ENCODE measurements at places on chromosomes 1 and 21.

DNA sequence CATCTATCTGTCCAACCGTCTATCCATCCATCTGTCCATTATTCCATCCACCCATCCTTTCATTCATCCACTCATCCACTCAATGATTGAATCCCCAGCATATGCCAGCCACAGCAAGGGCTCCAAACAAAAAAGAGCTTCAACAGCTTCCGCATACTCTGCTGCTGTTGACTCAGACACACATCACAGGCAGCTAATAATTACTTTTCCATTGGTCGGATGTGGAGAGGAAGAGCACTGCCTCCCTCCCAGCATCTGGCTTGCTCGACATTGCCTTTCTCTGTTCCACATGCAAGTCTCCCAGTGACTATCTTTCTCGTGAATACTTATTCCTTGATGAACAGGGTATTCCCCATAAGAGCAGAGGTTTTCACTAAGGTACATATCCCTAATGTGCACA lies 176.5 kb downstream of the HIVEP3 start:
- DNase-seq, result no peak

DNA sequence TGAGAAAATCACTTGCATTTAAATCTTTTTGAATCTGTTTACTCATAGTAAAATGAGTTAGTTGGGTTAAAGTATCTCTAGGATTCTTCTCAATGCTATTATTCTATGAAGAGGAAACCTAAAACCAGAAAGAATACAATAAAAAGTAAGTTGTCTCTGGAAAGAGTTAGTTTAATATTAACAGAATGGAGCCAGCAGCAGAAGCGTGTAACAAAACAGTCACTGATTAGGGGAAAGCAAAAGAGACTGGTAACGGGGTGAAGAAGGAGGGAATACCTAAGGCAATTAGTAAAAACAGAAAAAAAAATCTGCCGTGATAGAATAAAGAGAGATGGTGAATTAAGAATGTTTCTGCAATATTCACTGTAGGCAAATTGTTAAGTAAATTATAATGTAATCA lies 60.0 kb downstream of the NRDC start:
- DNase-seq, result no peak

- DNase-seq, result no peak
Observed at GRCh38 chr1:225896494-225896893, 7.5 kb upstream of the LEFTY1 start.

GRCh38 chr1:162191396-162192305 lies 122.2 kb downstream of the NOS1AP start:
- DNase-seq, result no peak

DNA sequence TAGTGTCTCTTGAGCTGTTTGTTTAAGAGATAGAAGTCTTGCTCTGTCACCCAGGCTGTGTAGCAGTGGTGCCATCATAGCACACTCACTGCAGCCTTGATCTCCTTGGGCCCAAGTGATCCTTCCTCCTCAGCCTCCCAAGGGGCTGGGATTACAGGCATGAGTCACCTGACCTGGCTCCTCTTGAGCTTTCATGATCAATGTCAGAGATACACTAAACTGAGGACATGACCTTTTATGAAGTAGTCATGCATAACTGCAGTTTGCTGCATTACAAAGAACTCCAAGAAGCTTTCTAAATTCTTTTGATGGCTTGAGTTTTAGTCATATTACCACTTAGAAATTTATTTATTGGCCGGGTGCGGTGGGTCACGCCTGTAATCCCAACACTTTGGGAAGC lies 77.7 kb downstream of the CC2D1B start:
- DNase-seq, result no peak

DNA sequence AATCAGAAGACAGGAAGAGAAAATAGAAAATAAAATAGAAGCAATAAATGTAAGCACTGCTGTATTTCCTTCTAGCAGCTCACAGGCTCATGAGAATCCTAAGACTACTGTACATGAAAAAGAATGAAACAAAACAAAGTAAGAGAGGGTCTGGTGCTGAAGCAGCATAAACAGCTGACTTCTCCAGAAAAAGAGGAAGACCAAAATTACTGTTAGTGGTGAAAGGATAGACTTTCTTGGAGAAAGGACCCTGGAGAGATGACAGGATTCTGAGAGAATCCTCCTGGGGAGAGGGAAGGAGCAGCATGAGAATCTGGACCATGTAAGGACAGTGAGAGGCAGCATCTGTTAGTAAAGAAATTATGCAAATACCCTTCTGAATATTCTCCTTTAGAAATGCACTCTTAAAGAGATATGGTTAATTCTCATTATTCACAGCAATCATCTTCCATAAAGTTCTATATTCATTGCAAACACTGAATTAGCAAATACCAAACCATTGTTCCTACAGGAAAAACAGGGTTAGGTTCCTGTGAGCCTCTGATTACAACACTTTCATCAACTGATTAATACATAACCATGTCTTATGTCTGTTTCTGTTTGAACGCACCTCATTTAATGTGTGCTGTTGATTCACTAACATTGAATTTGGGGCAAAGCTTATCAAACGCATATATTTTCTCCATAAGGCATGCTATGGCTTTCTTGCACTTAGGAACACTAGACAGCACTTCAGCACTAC lies 17.0 kb downstream of the SLC25A24 start:
- no peak for DNase-seq

DNA sequence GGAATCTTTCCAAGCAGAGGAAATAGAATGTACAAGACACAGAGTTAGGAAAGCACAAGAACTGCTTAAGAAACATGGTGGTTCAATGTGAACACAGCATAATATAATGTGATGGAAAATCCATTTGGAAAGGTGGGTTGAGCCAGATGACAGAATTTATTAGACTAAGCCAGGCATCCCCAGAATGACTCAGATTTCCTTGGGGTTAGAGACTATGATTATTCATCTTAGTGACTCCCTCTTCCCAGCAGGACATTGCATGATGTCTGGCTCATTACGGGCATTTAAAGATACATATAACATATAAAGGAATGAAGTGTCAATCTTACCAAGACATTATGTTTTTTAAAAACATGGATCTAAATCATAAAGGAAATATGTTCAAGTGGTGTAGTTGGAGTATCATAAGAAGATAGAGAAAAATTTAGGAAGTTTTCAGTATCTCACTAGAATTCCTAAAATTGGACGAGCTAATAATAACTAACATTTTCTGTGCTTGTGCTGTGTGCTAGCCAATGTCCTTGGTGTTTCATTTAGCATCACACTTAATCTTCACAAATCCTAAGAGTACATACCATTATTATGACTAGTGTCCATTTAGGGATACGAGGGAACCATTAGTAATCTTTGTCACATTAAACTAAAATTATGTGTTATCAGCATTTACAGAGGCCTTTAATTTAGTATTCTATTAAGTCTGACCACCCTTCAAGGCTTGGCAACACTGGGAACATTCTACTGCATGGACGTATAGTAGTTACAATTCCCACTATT lies 41.0 kb upstream of the ST6GALNAC5 start:
- no peak for DNase-seq

- DNase-seq, result peak; percentile 16
Observed at GRCh38 chr1:110787328-110788071, 85.4 kb upstream of the CD53 start.

GRCh38 chr1:153775458-153776327 lies 486 bp downstream of the SLC27A3 start:
- DNase-seq, result peak; percentile 38

- DNase-seq, result no peak
Observed at GRCh38 chr21:45390121-45390751, 14.7 kb upstream of the COL18A1 start.

DNA sequence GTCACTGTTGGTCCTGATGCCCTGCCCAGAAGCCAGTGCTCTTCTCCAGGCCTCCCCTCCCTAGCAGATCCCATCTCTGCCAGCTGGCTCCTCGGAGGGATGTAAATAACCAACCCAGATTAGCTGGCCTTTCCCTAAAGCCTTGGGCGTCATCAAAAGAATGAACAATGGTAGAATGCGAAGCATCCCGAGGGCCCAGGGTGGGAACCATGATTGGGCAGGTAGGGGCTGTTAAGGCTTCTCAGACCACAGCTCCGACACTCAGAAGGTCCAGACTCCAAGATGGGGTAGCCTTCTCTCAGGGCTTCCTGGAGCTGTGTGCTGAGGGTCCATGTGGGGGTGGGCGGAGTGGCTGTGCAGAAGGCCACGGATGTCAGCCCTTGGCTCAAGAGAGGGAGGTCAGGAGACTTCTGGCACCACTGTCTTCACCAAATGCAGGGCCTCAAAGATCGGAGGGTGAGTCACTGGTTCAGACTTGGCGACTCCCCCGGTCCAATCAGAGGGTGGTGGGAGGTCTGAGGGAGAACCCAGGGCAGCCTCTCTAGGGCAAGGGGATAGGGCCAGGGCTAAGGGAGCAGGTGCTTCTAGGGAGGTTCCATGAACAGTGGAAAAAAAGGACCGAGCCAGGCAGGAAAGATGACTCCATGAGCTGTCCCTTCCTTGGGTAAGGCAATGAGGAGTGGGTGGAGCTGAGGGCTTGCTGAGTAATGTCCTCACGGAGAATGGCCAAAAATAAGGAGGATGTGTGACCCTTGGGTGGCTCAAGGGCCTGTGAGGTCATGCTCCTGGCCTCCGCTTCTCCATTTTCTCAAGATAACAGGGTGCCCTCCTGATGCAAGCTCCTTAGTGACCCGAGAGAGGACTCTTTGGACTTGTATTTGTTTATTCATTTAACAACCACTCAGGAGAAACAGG lies 58.4 kb upstream of the EPS8L3 start:
- DNase-seq, result no peak

All from activated gamma-delta T cell treated with anti-CD3 and anti-CD28 coated beads, Interleukin-2, amount 50 U/mL, for 16 hours (primary cell).